Activated CD4-positive, alpha-beta T cell treated with anti-CD3 and anti-CD28 coated beads, Interleukin-2, amount 10 ng/mL, durations not matched to agents 24 days and 14 days (primary cell): ENCODE measurements at places on chromosomes 2 and 18.

DNA sequence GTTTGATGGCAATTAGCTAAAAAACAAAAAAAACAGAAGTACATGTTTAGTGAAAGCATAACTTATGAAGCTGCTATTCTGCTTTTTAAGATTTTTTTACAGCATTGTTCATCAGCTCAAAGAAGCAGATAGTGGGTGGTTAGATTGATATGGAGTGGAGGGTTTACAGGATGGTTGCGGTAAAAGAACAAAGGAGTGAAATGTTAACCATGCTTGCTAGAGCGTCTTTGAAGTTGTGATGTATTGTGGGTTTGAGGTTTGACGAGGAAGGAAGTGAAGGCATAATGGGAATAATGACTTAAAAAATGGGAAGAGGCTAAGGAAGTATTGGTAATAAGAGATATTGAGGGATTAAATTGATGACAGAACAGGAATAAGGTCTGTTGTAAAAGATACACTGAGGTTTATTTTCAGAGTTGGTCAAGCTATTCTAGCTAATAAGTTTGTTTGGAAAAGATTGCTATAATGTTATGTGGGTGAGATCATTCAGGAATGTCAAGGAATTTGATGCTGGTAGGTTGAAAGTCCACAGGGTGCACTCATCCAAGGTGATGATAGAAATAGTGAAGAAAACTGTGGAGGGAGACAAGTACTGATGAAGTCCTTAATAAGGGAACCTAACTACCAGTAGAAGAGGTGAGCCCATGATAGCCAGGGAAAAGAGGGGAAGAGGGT, 14.6 kb downstream of the SPOPL start:
- DNase-seq, result no peak

- no peak for DNase-seq
Measured at GRCh38 chr18:48488388-48488850, 50.4 kb upstream of the CTIF start.

- DNase-seq, result no peak
Measured at GRCh38 chr2:192827735-192828134, 633.0 kb upstream of the TMEFF2 start.

DNA sequence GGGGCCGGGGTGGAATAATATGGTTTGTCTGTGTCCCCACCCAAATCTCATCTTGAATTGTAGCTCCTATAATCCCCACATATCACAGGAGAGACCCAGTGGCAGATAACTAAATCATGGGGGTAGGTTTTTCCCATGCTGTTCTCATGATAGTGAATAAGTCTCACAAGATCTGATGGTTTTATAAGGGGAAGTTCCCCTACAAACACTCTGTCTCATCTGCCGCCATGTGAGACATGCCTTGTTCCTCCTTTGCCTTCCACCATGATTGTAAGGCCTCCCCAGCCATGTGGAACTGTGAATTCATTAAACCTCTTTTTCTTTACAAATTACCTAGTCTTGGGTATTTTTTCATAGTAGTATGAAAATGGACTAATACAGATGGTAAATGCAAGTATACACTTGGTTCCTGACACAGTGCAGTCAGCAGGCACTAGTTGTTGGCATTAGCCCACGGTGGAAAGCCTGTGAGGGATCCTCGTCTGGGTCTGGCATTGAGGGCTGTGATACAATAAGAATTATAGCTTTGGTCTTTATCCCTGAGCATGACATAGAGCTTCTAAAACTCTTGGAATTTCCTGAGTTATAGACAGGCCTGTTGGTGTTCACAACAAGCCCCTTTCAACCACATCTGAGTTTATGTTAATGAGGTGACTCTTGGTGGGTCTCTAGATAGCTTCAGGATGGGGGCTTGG, 135.8 kb downstream of the CABLES1 start:
- DNase-seq, result no peak

- no peak for DNase-seq
Measured at GRCh38 chr2:214895469-214895868, 86.0 kb upstream of the BARD1 start.

DNA sequence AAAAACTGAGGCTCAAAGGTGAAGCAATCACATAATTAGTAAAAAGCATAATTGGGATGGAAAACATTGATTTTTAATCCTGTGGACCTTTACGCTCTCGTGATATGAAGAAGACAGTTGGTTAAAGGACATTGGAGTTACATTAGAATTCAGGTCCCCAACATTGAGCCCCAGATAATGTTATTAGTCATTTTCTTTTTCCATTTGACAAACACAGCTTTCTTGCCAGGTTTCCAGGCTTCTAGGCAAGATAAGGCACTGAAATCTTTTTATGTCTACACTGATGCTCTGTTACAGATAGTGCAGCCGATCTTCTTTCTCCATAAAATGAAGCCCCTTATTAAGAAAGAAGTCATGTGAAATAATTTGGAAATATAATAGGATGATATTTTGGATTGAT, 38.5 kb downstream of the MYO3B start:
- no peak for DNase-seq

- DNase-seq, result peak; percentile 69
Measured at GRCh38 chr2:210195101-210195852, 24.1 kb upstream of the KANSL1L start.

- DNase-seq, result peak; percentile 82
Measured at GRCh38 chr2:174717273-174717672, 47.0 kb downstream of the CHRNA1 start.

DNA sequence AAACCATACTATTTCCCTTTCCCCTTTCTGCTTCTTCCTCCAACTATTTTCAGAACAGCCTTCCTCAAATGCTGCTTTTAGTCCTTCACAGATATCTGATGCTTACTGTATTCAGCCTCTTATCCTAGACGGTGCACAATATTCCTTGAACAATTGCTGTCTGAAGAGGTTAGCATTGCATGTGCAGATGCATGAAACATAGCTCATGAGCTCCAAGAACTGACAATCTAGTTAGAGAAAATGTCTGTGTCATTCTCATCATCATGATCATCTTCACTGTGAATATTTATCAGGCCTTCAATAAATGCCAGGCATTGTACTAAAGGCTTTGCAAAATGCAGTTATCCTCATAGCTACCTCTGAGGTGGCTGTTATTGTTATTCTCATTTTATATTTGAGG, 190.7 kb downstream of the DNER start:
- no peak for DNase-seq

DNA sequence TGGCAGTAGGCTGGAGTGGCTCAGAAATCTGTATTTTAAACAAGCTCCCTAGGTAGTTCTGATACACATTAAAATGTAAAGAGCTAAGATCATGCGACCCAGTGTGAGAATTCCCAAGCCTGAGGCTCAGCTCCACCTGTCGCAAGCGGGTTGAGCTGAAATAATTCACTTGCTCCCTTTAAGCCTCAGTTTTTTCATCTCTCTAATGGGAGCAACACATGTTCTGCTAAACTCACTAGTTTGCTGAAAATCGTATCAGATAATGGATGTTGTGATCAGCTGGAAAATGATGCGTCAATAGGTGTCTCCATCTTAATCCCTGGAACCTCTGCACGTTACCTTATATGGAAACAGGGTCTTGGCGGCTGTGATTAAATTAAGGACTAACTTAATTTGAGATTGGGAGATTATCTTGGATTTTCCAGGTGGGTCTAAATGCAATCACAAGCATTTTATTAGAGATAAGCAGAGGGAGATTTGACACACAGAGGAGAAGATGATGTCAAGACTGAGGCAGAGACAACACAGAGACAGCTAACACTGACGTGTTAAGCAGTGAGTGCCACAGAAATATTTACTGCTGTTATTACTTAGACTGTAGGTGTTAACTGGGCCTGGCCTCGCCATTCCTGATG, 53.0 kb downstream of the POMC start:
- DNase-seq, result no peak

- peak; percentile 84 for DNase-seq
Measured at GRCh38 chr2:157899125-157899839, 23.2 kb upstream of the ACVR1 start.

- no peak for DNase-seq
Measured at GRCh38 chr2:31079665-31080064, 58.6 kb downstream of the GALNT14 start.

DNA sequence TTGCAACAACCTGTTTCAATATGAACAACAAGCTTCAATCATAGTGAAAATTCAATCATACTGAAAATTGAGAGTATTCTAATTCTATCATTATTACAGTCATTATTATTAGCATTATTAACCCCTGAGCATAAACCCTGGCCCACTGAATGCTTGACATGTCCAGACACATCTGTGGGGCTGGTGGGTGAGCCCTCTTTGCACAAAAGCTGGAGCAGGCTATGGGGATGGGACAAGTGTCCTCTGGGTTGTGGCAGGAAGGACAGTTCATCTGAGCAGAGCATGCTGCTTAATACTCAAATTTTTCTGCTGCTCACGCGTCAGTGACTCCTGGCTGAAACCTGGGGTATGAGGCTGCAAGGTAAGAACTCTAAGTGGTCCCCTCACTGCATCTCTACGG, 451.1 kb upstream of the POU3F3 start:
- DNase-seq, result no peak

- no peak for DNase-seq
Measured at GRCh38 chr2:45883603-45884000, 232.1 kb downstream of the PRKCE start.

DNA sequence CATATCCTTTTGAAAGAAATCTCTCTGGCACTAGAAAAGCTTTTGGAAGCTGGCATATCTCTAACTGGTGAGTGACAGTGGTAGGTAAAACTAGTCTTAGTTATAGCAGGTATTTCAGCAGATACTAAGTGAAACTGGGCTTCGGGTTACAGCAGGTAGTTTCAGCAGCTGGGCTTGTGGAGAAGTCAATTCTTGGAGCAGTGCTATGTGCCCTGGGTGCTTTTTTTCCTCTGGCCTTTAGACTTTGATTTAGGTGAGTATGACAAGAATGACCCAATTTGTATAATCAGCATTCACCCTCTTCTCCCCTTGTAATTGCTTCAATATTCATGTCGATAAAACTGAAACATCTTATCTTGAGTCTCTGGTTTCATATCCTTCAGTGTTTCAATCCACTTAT, 123.1 kb downstream of the KYNU start:
- no peak for DNase-seq

DNA sequence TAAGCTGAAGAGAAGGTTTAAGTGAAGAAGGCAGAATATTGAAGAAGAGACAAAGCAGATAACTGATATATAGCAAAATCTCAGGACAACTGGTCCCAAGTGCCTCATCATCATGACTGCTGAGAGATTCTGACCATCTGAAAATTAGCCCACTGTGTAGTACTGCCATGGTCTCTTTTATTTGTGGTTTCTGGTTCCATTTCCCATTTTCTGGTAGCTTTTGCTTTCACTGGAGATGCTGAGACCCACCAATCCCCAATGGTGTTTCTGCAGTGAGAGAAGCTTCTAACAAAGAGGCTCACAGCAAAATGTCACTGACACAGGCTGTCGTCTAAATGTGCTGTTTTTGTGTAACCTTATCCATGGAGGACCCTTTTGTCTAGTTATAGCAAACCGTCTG, 79.5 kb downstream of the TMEM163 start:
- peak; percentile 43 for DNase-seq

- no peak for DNase-seq
Measured at GRCh38 chr18:22524783-22525182, 107.1 kb upstream of the CTAGE1 start.

- DNase-seq, result no peak
Measured at GRCh38 chr2:218332920-218333645, 23.6 kb upstream of the CATIP start.

DNA sequence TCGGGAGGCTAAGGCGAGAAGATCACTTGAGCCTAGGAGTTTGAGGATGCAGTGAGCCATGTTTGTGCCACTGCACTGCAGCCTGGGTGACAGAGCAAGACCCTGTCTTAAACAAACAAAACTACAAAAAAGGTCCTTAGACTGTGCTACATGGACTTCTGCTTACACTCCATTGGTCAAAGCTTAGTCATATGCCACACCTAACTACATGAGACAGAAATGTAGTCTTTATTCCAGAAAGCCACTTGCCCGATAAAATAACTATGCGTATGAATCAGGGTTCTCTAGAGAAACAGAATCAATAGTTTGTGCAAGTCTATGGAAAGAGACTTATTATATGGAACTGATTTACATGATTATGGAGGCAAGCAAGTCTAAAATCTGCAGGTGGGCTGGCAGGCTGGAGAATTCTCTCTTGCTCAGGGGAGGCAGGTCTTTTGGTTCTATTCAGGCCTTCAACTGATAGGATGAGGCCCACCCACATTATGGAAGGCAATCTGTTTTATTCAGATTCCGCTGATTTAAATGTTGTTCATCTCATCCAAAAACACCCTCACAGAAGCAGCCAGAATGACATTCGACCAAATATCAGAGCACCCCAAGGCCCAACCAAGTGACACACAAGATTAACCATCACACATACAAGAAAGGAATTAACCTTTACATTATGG, 114.4 kb upstream of the SIX2 start:
- DNase-seq, result no peak

DNA sequence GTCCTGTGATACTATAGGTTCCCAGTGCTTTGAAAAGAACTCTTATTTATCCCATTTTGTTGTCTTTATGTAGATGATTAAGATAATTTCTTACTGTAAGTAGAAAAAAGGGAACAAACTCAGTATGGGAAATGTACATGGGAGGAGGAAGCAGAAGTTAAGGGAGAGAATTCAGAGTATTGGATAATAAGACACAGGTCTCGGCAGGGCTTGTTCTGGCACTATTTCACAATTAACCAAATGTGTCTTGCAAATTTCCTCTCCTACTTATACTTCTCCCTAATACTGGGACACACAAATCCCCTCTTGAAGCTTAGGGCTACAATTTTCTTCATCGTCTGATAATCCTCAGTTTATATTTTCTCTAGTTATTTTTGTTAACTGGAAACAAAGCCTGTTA, 744.0 kb downstream of the ADCYAP1 start:
- no peak for DNase-seq

DNA sequence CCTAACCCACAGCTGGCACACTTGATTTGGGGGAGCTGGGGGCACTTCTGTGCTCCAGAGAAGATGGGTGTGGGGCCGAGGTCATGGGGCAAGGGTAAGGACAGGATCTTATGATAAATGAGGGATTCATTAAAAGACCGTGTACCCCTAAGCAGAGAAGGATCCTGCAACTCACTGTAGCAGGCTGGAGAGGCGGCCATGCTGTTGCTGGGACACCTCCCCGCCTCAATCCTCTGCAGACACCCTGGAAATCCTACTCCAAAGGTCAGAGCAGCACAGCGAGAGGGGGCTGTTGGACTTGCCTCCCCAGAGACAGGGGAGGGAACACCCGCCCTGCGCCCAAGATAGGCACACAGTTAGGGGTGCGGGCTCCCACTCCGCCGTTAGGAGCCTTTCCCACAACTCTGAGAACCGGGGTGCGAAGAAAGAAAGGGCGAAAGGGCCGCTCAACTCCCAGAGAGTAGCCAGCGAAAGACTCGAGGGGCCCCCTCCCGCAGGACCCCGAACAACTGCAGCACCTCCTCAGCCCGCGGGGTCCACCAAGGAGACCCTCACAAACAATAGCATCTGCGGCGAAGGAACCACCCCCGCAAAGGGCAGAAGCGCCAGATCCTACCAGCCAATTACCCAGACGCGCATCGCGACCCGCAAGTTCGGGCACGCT, 1.4 kb downstream of the PARD6G start:
- DNase-seq, result no peak

DNA sequence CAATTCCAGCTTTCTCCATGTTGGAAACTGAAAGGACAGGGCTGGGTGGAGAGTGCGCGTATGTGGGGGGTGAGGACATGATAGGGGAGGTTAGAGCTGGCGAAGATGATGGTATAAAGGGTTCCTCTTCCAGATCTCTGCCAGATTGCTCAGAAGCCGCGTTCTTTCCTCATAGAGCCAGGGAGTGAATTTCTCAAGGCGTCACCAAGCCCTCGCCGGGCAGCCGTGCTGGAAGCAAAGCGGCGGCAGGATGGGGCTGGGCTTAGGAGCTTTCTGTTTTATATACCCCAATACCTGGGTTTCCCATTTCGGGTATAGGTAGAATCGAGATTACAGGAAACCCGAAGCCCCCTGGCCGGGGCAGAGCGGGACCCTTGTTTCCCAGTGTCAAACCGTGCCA, 43.8 kb downstream of the DDX18 start:
- no peak for DNase-seq
